ENCODE measurements at places on chromosomes 3 and 15.
A peak's percentile ranks its signal among the peaks of the same experiment; 100 is the strongest.

DNA sequence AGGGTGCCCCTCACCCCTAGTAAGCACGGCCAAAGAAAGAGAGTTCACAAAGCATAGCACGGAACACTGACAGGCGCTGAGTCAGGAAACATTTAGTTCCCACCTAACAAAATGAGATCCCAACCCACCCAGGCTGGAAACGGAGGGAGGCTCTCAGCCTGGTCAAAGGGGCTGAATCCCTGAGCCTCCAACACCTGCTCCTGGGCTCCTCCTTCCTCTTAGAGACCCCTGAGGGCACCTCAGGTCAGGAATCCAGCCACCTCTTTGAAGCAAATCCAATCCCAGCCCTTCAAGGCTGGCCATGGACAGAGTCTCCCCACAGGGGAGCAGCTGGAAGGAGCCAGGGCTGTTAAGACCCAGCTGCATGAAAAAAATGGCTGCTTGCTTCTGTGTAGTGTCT lies 154.4 kb upstream of the HES1 start:
- no peak for DNase-seq

DNA sequence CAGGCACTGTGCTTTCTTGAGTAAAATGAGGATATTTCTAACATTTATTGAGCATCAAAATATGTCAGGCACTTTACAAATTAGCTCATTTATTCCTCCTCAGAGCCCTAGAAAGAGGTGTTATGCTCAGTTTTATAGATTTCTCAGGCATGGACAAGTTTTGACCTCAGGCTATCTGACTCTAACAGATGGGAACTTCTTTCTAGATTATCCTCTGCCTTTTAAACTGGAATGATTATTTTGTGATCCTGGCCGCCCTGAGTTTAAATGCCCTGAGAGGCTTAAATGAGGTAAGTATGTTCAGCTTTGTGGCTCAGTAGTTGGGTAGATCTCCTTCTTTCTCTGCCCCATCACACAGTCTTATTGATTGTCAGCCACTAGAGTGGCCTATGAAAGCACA lies 32.3 kb upstream of the ATP1B3 start:
- DNase-seq: no peak

DNA sequence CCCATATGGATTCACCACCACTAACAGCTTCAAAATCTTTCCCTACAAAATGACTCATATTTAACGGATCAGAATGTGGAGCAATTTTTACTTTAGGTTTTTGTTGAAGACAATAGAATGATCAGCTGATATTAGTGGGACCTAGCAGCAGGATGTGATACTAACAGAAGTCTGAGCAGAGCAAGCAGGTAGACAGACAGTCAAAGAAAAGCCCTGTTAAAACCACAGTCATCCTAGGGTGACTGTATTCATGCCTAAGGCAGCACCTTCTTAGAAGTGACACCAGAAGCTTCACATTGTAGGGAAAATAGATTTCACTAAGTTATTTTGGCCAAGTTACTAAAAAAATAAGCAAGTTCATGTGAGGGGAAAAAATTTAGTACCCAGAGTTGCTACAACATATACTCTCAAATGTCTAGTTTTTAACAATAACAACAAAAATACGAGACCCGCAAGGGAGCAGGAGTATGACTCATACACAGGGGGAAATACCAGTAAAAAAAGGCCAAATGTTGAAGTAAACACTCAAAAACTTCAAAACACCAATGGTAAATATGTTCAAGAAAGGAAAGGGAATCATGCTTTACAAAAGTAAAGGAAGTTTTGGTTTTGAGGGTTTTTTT lies 590.9 kb downstream of the EPHA3 start:
- no peak for DNase-seq

GRCh38 chr15:57554812-57555179 lies 36.9 kb upstream of the MYZAP start:
- no peak for DNase-seq

GRCh38 chr15:86231864-86232721 lies 152.4 kb downstream of the AGBL1 start:
- DNase-seq: peak; percentile 3

DNA sequence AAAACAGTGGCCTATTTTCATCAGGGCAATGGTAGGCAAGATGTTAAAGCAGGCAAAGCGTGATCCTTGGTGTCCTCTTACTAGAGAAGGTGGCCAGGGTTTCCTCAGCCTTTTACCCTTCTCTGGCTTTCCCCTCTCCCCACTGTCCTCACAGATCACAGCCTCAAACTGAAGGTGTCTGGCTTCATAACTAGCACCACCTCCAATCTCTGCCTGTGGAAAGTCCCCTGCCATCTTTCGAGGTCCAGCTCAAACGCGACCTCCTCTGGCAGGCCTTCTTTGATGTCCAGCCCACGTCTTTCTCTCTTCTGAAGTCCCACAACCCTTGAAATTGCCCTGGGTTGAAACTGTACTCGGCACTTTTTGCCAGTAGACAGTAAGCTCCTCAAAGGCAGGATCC lies 35.9 kb downstream of the CYP19A1 start:
- no peak for DNase-seq
